GM23338 (cell line): ENCODE measurements at places on chromosomes 1 and 21.

DNA sequence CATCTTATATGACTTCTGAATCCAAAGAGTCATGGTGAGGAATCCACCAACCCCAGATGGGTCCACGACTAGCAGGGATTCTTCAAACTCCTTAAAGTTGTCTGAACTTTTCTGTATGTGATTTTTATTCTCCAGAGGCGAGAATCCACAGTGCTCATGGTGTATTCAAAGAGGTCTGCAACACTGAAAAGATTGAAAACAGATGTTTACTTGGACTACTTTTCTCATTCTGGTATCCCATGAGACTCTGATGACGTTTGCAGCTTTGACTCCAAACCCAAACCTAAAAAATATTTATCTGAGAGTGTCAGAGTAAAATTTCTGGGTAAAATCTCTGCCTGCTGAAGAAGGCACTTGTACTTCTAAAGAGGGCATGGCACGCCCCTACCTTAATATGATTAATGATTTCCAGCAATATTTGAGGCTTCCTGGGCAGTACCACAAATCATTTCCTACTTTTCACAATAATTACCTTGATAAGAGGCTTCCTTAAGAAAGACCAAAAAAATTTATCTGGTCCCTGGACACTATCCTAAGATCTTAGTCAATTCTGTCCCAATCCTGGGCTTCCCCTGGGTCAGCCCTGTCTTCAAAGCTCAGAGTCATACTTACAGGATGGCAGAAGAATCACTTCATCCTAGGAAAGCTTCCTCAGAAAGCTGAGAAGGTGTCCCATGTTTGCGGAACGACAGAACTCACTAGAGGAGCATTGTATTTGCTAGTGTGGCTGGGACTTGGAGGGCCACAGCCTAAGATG lies 76.5 kb upstream of the MAP10 start:
- H3K36me3 ChIP-seq, result no peaks in the 10 kb centered on the region
- no peaks in the 10 kb centered on the region for H3K27me3 ChIP-seq
- no peak overlapping the region for H3K27ac ChIP-seq
- H3K4me1 ChIP-seq, result peaks cover 7% of the 10 kb centered on the region
- no peak overlapping the region for H3K4me3 ChIP-seq
- DNase-seq, result no peak

- no peak overlapping the region for H3K4me3 ChIP-seq
- H3K27me3 ChIP-seq, result no peaks in the 10 kb centered on the region
- 0 out of 2 replicates have a peak, but pooled peaks cover 5% of the 10 kb centered on the region for H3K36me3 ChIP-seq
- peaks cover 10% of the 10 kb centered on the region; the same call in 1 of the 2 replicates for H3K4me1 ChIP-seq
Measured at GRCh38 chr1:8349961-8350360, 32.0 kb downstream of the SLC45A1 start.

GRCh38 chr21:33865176-33865575 lies 50.4 kb downstream of the ATP5PO start:
- H3K4me1 ChIP-seq, result no peaks in the 10 kb centered on the region
- H3K27ac ChIP-seq, result no peak overlapping the region
- no peak for DNase-seq
- no peak overlapping the region for H3K4me3 ChIP-seq
- H3K36me3 ChIP-seq, result no peaks in the 10 kb centered on the region

DNA sequence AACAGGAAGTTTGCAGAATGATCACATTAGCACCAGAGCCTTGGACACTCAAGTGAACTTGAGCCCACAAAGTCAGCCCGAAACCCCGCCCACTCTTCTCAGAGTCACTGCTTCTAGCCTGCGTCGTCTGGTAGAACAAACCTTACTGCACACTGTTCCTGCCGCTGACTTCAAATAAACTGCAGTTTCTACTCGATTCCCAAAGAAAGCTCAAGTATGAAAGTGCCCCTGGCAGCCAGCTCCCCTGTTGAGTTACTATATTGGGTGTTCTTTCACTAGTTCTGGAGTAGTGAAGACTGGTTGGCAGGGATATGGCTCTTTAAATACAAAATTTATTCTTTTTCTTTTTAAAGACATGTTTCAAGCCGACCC lies 164.7 kb downstream of the GALNT2 start:
- H3K27me3 ChIP-seq, result no peaks in the 10 kb centered on the region
- peaks cover 34% of the 10 kb centered on the region for H3K4me1 ChIP-seq
- H3K27ac ChIP-seq, result peak overlapping the region; percentile 43; the same call in 1 of the 2 replicates
- peak; percentile 38 for DNase-seq
- no peaks in the 10 kb centered on the region for H3K36me3 ChIP-seq

DNA sequence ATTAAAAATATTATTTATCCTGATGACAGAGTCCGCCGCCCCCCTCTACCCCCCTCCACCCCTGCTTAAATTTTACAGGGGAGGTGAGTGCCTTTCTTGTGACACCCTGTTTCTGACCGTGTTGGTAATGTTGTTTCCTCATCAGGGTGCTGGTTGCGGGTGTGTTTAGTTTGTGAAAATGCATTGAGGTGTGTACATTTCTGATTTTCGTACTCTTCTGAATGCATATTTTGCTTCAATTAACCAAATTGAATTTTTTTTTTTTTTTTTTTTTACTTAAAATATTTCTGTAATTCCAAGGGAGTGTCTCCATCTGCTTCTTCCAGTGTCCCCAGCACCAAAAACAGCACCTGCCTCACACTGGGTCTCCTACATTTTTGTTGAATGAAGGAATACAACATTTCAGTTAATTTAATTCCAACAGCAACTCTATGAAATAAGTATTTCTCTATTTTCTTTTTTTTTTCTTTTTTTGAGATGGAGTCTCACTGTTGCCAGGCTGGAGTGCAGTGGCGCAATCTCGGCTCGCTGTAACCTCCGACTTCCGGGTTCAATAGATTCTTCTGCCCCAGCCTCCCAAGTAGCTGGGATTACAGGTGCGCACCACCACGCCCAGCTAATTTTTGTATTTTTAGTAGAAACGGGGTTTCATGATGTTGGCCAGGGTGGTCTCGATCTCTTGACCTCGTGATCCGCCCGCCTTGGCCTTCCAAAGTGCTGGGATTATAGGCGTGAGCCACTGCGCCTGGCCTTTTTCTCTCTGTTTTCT lies 5.6 kb upstream of the SLC2A1 start:
- H3K4me3 ChIP-seq, result no peak overlapping the region
- H3K36me3 ChIP-seq, result no peaks in the 10 kb centered on the region
- no peak for DNase-seq
- H3K27me3 ChIP-seq, result no peaks in the 10 kb centered on the region
- H3K4me1 ChIP-seq, result peaks cover 53% of the 10 kb centered on the region
- peak overlapping the region; percentile 93 for H3K27ac ChIP-seq

GRCh38 chr1:81731989-81732388 lies 68.7 kb upstream of the ADGRL2 start:
- H3K27me3 ChIP-seq, result no peaks in the 10 kb centered on the region
- no peak overlapping the region for H3K4me3 ChIP-seq
- H3K4me1 ChIP-seq, result no peaks in the 10 kb centered on the region; the same call in 1 of the 2 replicates
- DNase-seq, result no peak
- no peaks in the 10 kb centered on the region for H3K36me3 ChIP-seq

GRCh38 chr1:231357831-231358354 lies 19.8 kb downstream of the SPRTN start:
- H3K36me3 ChIP-seq, result peaks cover 6% of the 10 kb centered on the region; the same call in 1 of the 2 replicates
- no peak overlapping the region for H3K27ac ChIP-seq
- no peaks in the 10 kb centered on the region for H3K4me1 ChIP-seq
- no peaks in the 10 kb centered on the region for H3K27me3 ChIP-seq
- DNase-seq, result peak; percentile 75

- H3K36me3 ChIP-seq, result no peaks in the 10 kb centered on the region
- no peak for DNase-seq
- H3K27ac ChIP-seq, result no peak overlapping the region
- no peak overlapping the region for H3K4me3 ChIP-seq
Measured at GRCh38 chr1:171865106-171865505, 23.8 kb downstream of the DNM3 start.

GRCh38 chr21:38220270-38220737 lies 36.5 kb upstream of the KCNJ15 start:
- no peaks in the 10 kb centered on the region for H3K4me1 ChIP-seq
- H3K4me3 ChIP-seq, result no peak overlapping the region
- peaks cover 16% of the 10 kb centered on the region for H3K36me3 ChIP-seq
- H3K27ac ChIP-seq, result no peak overlapping the region
- H3K27me3 ChIP-seq, result no peaks in the 10 kb centered on the region
- no peak for DNase-seq

- H3K36me3 ChIP-seq, result peaks cover 4% of the 10 kb centered on the region
- peaks cover 28% of the 10 kb centered on the region for H3K4me1 ChIP-seq
- H3K27me3 ChIP-seq, result no peaks in the 10 kb centered on the region
- H3K4me3 ChIP-seq, result no peak overlapping the region
Measured at GRCh38 chr1:119347858-119348257, 20.7 kb upstream of the HAO2 start.

GRCh38 chr1:6243993-6244392 lies at the start of gene HES3:
HES3 (plus strand) TSS chr1:6244179; CDS start chr1:6244366, 187 bp downstream.
- peak within 1 kb of the TSS; percentile 83 for H3K4me3 ChIP-seq
- no peak within 1 kb of the TSS for H3K27ac ChIP-seq
- H3K36me3 ChIP-seq, result no peaks in the 10 kb centered on the region
- H3K27me3 ChIP-seq, result peaks cover 45% of the 10 kb centered on the region

DNA sequence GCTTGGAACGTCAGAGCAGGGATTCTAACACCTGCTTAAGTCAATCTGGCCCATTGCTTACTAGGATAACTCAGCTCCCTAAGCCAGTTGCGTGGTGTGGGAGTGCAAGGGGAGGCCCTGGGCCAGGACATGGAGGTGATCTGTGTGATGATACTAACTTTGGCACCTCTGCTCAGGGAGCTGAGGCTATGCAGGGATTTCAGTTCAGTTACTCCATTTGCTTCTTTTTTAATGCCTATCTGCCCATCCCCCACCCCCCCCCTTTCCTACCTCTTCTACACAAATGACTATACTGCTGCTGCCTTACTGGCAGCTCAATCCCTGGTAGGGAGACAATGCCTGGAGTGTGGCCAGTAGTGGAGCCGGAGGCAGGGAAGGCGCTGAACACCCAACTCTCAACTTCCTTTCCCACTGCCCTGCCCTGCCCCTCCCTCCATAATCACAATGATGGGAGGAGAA lies 19.5 kb downstream of the INKA2 start:
- H3K27me3 ChIP-seq, result no peaks in the 10 kb centered on the region
- H3K4me1 ChIP-seq, result peaks cover 34% of the 10 kb centered on the region
- no peaks in the 10 kb centered on the region for H3K36me3 ChIP-seq
- H3K4me3 ChIP-seq, result no peak overlapping the region

- no peak overlapping the region for H3K27ac ChIP-seq
- no peaks in the 10 kb centered on the region for H3K36me3 ChIP-seq
- no peak for DNase-seq
Measured at GRCh38 chr1:247273013-247273412, 17.1 kb downstream of the VN1R5 start.

- DNase-seq, result no peak
- H3K4me1 ChIP-seq, result peaks cover 5% of the 10 kb centered on the region; the same call in 1 of the 2 replicates
- H3K4me3 ChIP-seq, result no peak overlapping the region
- H3K36me3 ChIP-seq, result no peaks in the 10 kb centered on the region; the same call in 1 of the 2 replicates
Measured at GRCh38 chr21:26544201-26544775, 28.8 kb downstream of the CYYR1 start.

- no peaks in the 10 kb centered on the region for H3K27me3 ChIP-seq
- H3K27ac ChIP-seq, result no peak overlapping the region
- DNase-seq, result no peak
- H3K4me1 ChIP-seq, result peaks cover 19% of the 10 kb centered on the region; the same call in 1 of the 2 replicates
- H3K36me3 ChIP-seq, result no peaks in the 10 kb centered on the region
Measured at GRCh38 chr1:16020325-16020724, 1.5 kb upstream of the CLCNKA start.

- no peaks in the 10 kb centered on the region for H3K36me3 ChIP-seq
- no peak overlapping the region for H3K4me3 ChIP-seq
- H3K27ac ChIP-seq, result no peak overlapping the region
- DNase-seq, result no peak
- H3K27me3 ChIP-seq, result peaks cover 6% of the 10 kb centered on the region
- 0 out of 2 replicates have a peak, but pooled peaks cover under 1% of the 10 kb centered on the region for H3K4me1 ChIP-seq
Measured at GRCh38 chr1:220697326-220697725, 7.2 kb downstream of the C1orf115 start.
